Stimulated activated CD4-positive, alpha-beta T cell treated with anti-CD3 and anti-CD28 coated beads, Interleukin-12 subunit alpha, Interleukin-12 subunit beta, amount 100 ng/mL, for 48 hours (primary cell): ENCODE measurements at places on chromosomes 4 and X.

DNA sequence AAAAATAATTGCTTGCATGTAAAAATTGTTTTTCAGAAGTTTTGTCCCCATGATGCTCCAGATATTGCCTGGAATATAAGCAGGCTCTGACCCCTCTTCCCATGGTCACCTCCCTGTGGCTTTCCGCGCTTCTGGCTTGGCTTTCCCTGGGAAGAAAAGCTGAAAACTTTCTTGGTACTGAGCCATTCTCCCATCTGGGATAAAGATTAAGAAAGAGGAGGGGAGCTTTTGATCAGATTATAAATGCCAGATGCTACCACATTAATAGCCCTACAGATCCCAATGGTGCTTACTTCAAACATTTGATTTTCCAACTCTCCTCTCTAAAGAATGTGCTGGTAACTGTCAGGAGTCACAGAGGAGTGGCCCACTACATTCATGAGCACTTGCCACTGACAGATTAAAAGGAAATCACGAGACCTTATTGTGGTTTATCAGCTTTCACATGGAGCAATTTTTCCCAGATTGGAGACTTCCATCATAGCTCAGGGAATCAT, 54.4 kb upstream of the GAB1 start:
- no peak for DNase-seq

- no peak for DNase-seq
Observed at GRCh38 chr4:67275179-67275750, 270.0 kb downstream of the CENPC start.

- no peak for DNase-seq
Observed at GRCh38 chr4:24775032-24775605, 20.3 kb upstream of the SOD3 start.

DNA sequence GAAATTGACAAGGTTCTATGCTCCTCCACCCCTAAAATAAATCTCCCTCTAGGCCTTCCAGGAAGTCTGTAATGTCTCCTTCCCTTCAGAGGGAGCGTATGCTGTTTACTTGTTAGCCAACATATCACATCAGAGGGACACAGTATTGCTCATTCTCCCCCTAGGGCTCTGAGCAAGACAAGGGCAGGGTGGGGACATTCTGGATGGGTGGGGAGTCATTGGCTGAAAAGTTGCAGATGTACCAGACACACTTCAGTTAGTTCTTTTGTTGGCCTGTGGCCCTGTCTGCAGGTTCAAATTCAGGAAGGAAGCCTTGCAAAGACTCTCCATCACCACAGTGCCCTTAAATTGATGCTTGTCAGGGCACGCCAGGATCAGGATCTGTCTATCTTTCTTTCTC, 106.3 kb upstream of the TEX13D start:
- no peak for DNase-seq
